ENCODE measurements at places on chromosomes 13 and 19. TPM values are rescaled to one million over a fixed set of nuclear protein-coding genes. Genes with fewer than 3 reads are reported as not detected.

HSD17B14 gene
- total RNA-seq, result 30.1 TPM

GRK1 gene
- not detected for total RNA-seq

CEACAM21 gene
- not detected for total RNA-seq

CYP2A6 gene
- not detected for total RNA-seq

DNA sequence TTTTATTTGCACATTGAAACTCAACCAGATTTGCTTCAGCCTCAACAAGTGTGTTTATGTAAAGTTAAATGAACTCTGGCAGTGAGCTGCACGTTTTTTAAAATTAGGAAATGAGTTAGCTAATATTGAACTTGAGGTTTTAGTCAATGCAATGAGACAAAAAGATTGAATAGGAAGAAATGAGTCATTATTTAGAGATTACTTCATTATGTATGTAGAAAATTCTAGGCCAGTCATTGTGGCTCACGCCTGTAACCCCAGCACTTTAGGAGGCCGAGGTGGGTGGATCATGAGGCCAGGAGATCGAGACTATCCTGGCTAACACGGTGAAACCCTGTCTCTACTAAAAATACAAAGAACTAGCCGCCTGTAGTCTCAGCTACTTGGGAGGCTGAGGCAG lies 22.8 kb upstream of the CD70 start:
- DNase-seq, result no peak

DNA sequence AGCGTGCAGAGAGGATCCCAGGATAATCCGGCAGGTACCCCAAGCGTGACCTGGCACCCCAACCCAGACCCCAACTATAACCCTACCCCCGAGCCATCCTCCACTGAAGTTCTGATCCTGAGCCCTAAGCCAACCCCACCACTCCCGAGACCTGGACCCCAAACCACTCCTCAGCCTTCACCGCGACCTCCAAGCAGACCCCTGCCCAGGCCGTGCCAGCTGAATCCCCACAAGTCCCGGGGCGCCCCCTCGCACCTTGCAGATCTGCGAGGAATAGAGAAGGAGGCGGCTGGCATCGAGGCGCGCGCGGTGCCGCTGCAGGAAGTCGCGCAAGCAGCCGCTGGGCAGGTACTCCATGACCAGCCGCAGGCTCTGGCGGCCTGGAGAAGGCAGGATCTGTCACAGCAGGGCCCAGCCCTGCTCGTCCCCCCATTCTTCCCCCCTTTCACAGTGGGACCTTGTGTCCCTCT lies 10.1 kb upstream of the INSL3 start:
- no peak for DNase-seq

- no peak for DNase-seq
These were observed 110.2 kb downstream of the TEX26 start for GRCh38 chr13:31042481-31043165.

DNA sequence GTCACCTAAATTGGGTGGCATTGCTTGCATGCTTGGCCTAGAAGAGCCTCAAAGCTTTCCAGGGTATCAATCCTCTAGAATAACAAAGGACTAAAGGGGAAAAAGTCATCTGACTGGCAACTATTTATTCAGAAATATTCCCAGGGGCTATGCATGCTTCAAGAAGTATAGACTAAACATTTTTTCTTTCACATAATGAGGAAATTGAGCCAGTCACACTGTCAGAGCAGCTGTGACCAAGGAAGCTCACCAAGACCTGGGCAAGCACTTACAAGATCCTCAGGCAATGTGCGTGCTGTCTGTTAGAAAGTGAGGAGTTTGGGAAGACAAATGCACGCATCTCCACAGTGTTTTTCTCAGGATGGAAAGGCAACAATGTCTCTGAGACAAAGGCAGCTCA lies 747.2 kb downstream of the DIAPH3 start:
- no peak for DNase-seq

All from stomach (tissue), 19 donors.